ENCODE measurements at places on chromosomes 5 and 9. TPM values are rescaled to one million over a fixed set of nuclear protein-coding genes. Genes with fewer than 3 reads are reported as not detected.

INSL4 gene
- not detected for total RNA-seq

N4BP3 gene
- 7.4 TPM for total RNA-seq

C5orf52 gene
- total RNA-seq: not detected

FOXD4L5 gene
- not detected for total RNA-seq

FBXL7 gene
- 3.9 TPM for total RNA-seq

PPP3R2 gene
- under 0.01 TPM for total RNA-seq

ADGRV1 gene
- total RNA-seq: 150 TPM

ENTPD2 gene
- 0.25 TPM for total RNA-seq

SNCAIP gene
- 41.1 TPM for total RNA-seq

PDE8B gene
- total RNA-seq: 8.9 TPM

WNT8A gene
- under 0.01 TPM for total RNA-seq

SOX30 gene
- total RNA-seq: not detected

PTGR1 gene
- 10.6 TPM for total RNA-seq

ABCA1 gene
- 23.6 TPM for total RNA-seq

FAT2 gene
- total RNA-seq: 1.7 TPM

PCDHB16 gene
- total RNA-seq: 6.4 TPM

CAMK2A gene
- total RNA-seq: 6.6 TPM

KIF20A gene
- 2.2 TPM for total RNA-seq

SLC6A19 gene
- under 0.01 TPM for total RNA-seq

KLF9 gene
- total RNA-seq: 10.1 TPM

MARCHF11 gene
- total RNA-seq: 1.5 TPM

GPX3 gene
- 29.7 TPM for total RNA-seq

LHFPL2 gene
- total RNA-seq: 22.6 TPM

COL5A1 gene
- 4.9 TPM for total RNA-seq

CCL28 gene
- 0.49 TPM for total RNA-seq

COL15A1 gene
- total RNA-seq: 8.4 TPM

WDR38 gene
- 0.25 TPM for total RNA-seq

IL13 gene
- total RNA-seq: not detected

OR13C3 gene
- 0.25 TPM for total RNA-seq

All from temporal lobe (tissue), 4 donors.